ENCODE measurements at places on chromosomes 3 and 15.

DNA sequence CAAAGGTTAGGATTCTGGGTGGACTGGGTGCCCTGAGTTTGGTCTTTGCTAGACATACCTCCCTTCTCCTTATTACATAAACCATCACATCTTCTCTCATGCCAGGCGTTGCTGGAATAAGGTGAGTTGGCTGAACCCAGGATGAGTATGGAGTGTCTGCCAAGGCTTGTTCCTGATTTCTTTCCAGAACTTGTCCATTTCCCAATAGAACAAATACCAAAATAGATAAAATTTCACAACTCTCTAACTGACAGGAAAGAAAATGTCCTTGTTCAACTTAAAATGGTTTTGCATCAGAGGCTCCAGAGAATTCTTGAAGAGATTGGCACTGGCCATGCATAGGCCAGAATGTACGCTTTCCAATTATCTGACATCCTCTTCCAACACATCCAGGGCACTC, 291.9 kb downstream of the IGSF11 start:
- DNase-seq, result no peak

DNA sequence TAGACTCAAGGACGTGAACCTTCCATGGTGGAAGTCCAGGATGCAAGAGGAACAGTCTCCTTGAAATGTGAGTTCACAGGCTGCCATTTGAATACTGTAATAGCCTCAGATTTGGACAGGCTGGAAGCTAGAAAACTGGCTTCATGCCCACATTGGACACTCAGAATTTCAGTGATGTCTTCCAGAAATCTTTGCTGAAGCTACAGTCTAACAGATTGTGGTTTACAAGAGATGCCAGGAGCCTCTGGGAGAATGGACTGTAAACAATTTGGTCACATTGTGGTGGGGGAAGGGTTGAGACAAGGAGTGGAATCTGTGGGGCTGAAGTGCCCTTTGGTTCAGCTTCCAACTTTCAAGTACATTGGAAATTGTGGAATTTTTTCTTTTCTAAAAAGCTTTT, 252.0 kb upstream of the PROK2 start:
- no peak for DNase-seq

- DNase-seq, result no peak
Measured at GRCh38 chr3:132084982-132085381, 50.2 kb upstream of the CPNE4 start.

- no peak for DNase-seq
Measured at GRCh38 chr3:126540342-126540849, 16.4 kb downstream of the CHST13 start.

DNA sequence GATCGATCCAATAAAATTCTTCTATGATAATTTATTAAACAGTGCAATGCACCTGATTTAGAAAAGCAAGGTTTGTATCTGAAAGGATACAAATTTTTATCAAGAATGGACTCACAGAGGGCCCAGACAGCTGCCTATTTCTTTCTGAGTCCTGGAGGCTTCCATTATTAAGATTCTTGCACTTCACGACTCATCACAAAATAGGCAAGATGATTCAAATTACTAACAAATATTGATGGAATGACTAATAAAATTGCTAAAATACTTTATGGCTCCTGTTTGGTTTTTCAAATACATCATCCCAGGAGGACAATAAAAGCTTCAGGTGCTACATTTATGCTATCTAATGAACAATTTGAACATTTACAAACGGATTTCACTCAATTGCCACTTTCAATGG, 483.0 kb upstream of the AGTR1 start:
- no peak for DNase-seq

GRCh38 chr15:50192926-50193620, 11.1 kb downstream of the SLC27A2 start:
- no peak for DNase-seq

GRCh38 chr3:88167704-88168103, 17.9 kb downstream of the C3orf38 start:
- no peak for DNase-seq

- DNase-seq, result no peak
Measured at GRCh38 chr3:190619761-190620160, 105.9 kb downstream of the IL1RAP start.

GRCh38 chr3:78668302-78668701, 1099.5 kb downstream of the ROBO1 start:
- DNase-seq, result no peak

- DNase-seq, result no peak
Measured at GRCh38 chr3:114565216-114565615, 271.4 kb downstream of the TIGIT start.

DNA sequence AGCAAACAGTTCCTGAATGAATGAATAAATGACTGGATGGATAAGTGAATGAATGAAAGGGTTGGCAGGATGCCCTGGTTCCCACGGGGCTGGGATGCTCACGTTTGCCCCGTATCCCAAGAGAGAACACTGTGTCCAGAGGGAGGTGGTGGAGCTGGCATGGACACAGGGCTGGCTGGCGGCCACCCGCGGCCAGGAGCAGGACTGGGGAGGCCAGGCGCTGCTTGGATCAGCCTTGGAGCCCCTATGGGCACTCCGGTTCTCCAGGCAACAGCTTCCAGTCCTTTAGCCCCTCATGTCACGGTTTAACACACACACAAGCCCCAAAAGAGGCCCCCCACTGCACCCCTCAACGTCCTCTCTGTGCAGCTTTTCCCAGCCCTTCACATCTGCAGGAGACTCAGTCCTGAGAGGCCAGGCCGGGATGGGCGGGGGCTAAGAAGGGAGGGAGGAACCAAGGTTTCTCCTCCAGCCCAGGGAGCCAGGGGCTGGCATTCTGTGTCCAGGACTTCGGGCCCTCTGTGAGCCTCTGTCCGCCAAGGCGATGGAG, 86.0 kb upstream of the ALDH1L1 start:
- no peak for DNase-seq

- no peak for DNase-seq
Measured at GRCh38 chr3:110710603-110711002, 361.0 kb upstream of the NECTIN3 start.

GRCh38 chr3:23915537-23916108, 1.2 kb downstream of the NKIRAS1 start:
- no peak for DNase-seq

DNA sequence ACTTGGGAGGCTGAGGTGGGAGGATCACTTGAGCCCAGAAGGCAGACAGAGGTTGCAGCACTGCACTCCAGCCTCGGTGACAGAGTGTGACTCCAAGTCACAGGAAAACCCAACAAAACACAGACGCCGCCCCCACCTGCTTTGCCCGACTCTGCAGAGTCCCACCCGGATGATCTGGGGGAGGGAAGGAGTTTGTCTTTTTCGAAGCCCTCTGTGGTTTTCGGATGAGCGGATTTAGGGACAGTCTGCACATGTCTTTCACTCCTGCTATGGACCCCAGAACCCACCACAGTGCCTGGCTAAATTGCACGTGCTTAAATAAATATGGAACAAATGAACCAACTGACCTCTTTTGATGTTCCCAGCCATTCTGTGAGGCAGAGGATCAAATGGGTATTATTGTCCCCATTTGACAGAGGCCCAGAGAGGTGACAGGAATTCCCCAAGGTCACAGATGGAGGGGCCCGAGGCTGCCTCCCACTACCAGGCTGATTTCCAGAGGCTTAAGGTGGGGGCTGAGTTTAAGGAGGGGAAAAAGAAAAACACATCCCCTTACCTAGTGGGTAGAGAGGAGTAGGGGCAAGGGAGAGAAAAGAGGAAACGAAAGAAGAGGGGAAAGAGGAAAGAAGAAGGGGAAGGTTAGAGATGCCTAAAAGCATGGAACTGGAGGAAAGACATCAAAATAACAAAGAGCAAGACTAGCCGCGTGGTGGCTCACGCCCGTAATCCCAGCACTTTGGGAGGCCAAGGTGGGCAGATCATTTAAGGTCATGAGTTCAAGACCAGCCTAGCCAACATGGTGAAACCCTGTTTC, 59.4 kb upstream of the TFRC start:
- no peak for DNase-seq

Data from activated naive CD4-positive, alpha-beta T cell treated with anti-CD3 and anti-CD28 coated beads, Interleukin-2, amount 50 U/mL, for 72 hours (primary cell).